NCI-H2081 (cell line): ENCODE measurements at places on chromosomes 4 and X.
A peak's percentile ranks its signal among the peaks of the same experiment; 100 is the strongest.

DNA sequence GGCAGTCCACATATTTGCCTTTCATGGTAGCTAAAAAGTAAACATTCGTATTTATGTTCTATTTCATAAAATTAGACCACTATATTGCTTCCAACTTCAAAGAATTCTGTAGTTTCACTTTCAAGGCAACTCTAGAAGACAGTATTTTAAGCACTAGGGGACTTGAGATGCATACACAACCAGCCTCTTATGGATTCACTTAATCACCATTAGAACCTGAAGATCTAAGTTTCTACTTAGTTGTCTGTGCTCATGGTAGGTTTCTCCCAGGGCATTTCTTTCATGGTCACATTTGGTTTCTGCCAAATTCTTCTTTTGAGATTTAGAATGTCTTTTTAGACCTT is 209.9 kb upstream of the HCCS start:
- no peak for DNase-seq

DNA sequence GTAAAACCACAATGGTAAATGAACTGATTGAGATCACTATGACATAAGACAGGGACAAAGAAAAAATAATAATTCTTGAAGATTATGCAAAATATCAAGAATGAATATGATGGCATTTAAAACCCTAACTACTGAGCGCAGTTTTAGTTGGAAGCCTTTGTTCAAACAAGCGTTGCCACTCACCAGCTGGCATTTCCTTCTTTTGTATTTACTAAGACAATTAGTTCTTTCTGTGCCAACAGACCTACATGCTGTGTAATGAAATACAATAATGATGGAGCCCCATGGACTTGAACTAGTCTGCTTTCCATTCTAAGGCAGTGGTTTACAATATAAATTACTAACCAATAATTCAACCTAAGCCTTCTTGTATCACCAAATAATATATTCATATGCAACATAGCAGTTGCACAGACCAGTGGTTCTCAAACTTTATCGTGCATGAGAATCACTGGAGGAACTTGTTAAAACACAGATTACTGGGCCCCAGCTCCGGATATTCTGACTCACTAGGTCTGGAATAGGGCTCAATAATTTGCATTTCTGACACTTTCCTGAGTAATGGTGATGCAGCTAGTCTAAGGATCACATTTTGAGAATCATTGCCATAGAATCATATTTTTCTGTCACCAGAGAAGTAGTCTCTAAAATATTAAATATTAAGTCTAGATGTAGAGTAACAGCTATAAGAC is 196.4 kb upstream of the MAGEB18 start:
- peak; percentile 71 for DNase-seq

- DNase-seq: peak; percentile 49
Measured at GRCh38 chr4:6873792-6874461, 35.7 kb upstream of the TBC1D14 start.

DNA sequence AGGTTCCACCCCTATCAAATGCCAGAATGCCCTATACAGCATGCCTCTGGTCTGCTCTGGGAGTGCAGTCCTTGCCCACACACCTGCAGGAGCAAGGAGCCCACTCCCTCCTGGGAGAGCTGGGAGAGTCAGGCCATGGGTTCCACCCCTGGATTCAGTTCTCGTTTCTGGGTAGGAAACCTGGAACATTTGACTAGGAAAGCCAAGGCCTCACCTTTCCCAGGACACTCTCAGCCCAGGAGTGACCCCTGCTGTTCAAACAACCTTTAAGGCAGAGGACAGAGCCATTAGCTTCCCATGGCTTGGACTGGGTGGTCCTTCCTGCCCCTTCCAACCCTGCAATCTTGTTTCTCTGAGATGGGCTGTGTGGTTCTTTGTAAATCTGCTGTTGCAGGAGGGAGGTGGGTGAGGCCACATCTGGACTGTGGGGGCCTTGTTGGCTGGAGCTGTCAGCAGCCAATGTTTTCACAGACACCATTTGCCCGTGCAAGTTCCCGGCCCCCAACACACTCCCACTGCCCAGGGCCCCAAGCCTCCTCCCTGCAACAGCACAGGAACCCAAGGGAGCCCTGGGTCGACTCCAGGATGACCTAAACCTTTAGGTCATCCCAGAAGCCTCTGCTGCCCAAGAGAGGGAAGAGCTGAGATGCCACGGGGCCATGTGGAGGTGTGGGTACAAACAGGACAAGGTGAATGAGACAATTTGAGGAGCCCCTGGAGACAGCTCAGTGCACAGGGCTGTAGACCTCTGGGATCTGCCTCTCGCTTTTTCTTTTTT is 104.4 kb downstream of the PJA1 start:
- no peak for DNase-seq

DNA sequence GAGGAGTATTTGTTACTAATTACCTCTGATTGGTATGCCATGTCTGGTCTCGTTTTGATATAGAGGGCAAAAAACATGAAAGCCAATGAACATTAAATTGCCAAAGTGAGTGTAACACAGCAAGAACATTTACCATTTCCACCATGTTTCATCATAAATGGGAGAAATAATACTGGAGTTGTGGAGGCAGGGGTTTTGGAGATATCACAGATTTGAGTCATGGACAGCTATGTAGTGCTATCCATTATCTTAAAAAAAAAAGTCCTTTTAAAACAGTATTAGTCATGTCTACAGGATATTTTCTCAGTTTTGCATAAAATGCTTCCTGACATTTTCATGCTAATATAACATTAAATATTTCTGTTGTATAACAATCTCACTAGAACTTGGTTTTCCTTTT is 301.2 kb downstream of the IL1RAPL1 start:
- no peak for DNase-seq

- no peak for DNase-seq
Measured at GRCh38 chr4:158644356-158644755, 27.3 kb downstream of the C4orf46 start.

GRCh38 chrX:123236859-123237258 is 52.8 kb downstream of the GRIA3 start:
- no peak for DNase-seq

GRCh38 chrX:82748906-82749505 is 759.1 kb upstream of the POU3F4 start:
- DNase-seq: no peak

- no peak for DNase-seq
Measured at GRCh38 chr4:156060661-156061060, 107.0 kb upstream of the CTSO start.

GRCh38 chrX:35664833-35665232 is 133.3 kb upstream of the MAGEB16 start:
- no peak for DNase-seq

- no peak for DNase-seq
Measured at GRCh38 chr4:157315968-157316367, 95.4 kb downstream of the GRIA2 start.

- DNase-seq: no peak
Measured at GRCh38 chr4:87005690-87006425, 71.0 kb downstream of the AFF1 start.
